ENCODE measurements at places on chromosomes 6 and 20. TPM values are rescaled to one million over a fixed set of nuclear protein-coding genes. Genes with fewer than 3 reads are reported as not detected.

DNA sequence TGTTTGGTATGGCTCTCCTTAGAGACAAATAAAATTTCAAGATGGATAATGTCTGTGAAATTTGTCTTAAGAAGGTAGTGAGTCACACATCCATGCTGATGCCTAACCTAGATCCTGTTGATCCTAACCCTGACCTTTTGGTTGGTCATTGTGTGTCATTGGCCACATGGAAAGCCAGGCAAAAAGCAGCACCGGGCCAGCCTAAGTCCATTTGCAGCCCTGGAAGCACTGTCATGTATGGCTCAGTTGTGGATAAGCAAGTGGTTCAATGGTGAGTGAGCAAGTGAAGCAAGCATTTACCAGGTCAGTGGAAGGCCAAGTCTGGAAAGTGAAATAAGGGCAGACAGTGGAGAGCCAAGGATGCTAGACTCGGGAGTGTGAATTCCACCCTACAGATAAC, 12.1 kb upstream of the XRN2 start:
- DNase-seq: peak; percentile 14

DNA sequence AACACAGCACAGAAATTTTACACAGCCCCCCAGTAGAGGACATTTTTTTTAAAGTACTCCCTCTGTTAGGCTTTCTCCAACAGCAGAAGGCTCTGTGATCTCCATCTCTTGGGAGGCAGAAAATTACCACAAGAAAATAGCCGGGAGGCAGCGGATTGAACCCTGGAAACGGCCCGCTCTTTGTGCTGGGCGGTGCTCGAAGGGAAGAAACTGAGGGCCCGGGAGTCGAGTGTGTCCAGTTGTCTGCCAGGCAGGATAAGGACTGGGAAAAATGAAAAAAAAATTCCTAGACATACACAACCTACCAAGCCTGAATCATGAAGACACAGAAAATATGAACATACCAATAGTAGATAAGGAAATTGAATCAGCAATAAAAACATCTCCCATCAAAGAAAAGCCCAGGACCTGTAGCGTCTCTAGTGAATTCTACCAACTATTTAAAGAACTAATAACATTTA, 31.5 kb downstream of the POM121L2 start:
- no peak for DNase-seq

GRCh38 chr6:3398755-3399696, 57.8 kb downstream of the SLC22A23 start:
- DNase-seq: no peak

DNA sequence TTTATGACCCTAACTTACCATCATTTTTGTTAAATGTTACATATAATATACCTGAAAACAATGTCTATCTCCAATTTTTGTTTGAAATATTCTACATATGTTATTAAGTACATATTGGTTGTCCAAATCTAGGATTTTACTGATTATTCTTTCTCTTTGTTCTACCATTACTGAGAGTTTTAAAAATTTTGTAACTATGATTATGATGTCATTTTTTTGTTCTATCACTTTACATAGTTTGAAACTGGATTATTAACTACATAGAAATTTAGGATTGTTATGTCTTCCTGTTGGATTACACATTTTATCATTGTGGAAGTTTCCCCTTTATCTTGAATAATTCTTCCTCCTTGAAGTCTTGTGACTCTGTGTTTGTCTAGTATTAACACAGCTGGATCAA, 41.2 kb downstream of the LINC00237 start:
- no peak for DNase-seq

- no peak for DNase-seq
Observed at GRCh38 chr6:132907231-132907630, 92.9 kb downstream of the RPS12 start.

GRCh38 chr6:149964308-149965193, 808 bp downstream of the ULBP1 start:
- DNase-seq: peak; percentile 24

DNA sequence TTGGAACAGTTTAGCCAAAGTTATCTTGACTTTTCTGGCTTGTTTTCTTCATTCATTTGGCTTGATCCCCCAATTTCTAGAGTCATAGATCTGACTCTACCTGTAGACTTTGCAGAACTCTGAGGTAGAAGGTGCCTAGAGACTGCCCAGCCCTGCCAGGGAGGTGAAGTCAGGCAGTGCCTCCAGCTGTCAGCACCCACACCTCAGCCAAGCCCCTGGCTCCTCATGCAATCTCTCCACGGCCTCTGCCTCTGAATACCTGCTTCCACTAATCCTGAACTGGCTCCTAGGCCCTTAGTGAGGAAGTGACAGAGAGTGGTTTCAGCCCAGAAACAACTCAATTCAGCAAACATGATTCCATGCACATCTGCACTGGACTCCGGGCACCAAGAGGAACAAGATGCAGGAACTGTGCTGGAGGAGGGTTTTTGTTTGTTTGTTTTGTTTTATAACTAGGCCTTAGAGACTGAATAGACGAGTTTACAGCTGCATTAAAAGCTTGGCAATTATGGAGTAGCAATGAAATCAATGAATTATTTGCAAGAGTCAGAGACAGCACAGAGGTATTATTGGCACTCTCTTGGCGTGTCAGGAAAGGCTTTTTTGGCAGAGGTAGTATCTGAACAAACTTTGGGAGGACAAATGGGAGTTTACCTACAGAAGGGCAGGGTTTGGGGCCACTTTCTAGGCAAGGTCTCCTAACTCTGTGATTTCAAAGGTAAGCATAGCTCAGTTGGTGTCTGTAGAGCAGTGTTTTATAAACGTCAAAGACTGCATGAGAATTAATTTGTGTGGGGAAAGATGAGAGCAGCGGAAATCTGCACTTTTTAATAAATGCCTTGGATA, 25.2 kb downstream of the TGM3 start:
- DNase-seq: no peak

GTPBP2 gene
- 69.9 TPM for total RNA-seq

DNA sequence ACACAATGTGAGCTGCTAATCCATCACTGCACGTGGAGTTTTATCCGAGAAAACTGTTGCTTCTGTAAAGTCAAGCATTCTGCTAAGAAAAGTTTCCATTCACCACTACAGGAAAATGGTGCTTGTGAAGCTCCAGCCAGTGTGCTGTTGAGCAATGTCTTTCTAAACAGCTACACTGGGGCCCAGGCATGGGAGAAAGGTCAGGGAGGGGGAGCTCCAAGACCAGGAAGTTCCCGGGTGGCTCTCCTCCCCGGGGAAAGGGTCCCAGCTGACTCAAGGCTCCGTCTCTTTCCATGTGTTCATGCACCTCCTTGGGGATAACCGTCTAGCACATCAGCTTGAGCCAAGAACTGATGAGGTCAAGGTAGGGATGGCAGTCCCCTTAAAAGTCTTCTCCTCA, 20.5 kb downstream of the RPP40 start:
- DNase-seq: no peak

OSBPL2 gene
- 27.7 TPM for total RNA-seq

DNA sequence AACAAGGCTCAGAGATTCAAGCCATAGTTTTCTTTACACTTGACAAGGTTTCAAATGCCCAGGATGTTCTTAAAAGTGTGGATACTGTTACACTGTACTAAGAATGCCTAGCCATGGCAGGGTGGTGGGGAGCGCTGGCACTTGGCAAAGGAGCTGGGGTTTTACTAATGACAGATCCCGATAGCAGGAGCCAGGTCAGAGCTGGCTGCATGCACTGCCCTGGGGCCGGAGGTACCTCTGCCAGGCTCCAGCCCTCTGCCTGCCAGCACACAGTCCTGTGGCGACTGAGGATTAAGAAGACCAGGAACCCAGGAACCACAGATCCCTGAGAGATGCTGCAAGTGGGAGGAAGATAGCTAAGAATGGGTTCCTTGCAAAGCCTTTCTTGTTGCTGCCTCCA, 260.3 kb downstream of the ALDH8A1 start:
- no peak for DNase-seq

GRCh38 chr6:6918216-6918983, 189.4 kb upstream of the RREB1 start:
- DNase-seq: no peak

DNA sequence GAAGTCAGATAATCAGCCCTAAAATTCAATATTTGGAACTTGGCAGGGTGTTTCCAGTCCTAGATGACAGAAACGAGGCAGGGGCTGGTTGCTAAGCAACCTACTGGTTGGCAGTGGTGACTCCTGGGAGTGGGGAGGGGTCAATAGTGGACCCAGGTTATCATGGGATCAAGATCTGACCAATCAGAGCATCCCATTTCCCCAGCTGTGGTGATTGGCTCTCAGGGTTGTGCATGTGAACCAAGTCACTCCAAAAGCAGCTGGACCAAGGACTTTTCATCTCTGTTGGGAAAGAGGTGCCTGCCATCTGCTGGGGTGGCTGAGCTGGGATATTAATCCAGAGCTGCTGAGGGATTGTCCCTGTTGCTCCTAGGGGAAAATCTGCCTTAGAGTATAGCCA, 253.4 kb downstream of the PREX1 start:
- DNase-seq: peak; percentile 3

DNA sequence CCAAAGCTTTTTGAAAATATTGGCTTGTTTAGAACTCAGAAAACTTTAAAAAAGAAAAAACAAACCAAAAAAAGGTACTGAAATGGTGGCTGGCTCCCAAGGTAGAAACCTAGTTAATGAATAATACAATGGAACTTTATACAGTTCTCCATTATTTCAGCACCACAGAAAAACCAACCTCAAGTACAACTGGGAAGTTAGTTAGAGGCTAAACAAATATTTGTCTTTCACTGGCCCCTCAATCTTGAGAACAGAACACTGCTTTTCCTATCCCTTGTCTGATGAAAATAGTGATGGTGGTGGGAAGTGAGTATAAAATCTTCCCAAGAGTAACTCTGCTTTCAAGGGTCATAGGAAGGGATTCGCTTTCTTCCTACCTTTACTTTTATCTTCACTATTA, 126.5 kb downstream of the REV3L start:
- no peak for DNase-seq

ANKRD66 gene
- not detected for total RNA-seq

DNA sequence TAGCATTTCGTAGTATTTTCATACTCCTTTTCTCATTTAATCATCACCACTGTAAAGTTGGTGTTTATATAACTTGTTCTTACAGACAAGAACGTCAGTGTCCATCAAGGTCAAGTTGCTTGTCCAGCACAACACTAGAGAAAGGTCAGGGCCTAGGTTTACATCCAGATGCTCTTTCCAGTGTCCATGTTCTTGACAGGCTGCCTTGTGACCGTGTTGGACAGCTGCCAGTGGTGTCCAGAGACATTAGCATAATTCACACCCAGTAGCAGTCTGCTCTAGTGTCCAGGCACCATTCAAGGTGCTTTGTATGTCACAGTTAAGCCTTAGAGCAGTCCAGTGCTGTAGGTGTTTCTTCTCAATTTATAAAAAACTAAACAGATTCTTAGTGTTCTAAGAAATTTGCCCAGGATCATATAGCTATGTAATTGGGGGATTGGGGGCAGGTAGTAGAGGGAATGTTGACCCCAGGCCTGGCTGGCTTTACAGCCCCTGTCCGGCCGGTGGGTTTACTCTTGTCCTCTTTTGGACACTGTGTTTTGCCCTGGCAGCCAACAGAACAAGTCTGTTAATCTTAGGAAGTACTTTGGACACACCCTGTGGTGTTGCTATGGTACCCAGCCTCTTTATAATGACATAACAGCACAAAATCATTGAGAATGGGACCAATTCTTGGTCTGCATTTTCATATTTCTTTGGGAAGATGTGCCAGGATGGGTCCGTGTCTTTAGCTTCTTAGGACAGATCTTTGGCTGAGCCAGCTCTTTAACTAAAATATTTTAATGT, 8.0 kb downstream of the STK35 start:
- peak; percentile 63 for DNase-seq

DNA sequence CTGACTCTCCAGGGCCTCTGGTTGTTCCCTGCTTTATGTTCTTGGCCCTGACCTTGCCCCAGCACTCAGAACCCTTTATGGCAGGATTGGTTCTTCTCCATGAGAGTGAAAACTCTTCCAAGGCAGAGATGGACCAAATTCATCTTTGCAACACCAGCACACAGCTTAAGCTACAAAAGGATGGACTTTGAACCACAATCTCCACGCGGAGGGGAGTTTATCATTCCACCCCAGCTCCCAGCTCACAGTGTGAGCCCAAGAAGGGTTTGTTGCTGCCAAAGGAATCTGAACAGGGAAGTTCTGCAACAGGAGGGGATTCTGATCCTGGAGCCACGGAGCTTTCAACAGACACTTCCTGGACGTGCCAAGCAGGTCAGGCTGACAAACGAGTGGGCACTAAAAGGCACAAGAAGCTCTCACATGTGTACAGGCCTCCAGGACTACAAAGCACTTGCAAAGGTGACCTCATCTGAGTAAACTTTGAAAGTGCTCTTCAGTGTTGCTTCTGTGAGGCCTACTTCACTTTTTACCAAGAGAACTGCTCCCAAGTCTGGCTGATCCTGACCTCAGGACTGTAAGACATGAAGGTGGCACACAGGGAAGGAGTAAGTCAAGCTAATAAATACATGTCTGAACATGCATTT, 8.9 kb downstream of the FITM2 start:
- no peak for DNase-seq

SLC17A3 gene
- total RNA-seq: not detected

DNA sequence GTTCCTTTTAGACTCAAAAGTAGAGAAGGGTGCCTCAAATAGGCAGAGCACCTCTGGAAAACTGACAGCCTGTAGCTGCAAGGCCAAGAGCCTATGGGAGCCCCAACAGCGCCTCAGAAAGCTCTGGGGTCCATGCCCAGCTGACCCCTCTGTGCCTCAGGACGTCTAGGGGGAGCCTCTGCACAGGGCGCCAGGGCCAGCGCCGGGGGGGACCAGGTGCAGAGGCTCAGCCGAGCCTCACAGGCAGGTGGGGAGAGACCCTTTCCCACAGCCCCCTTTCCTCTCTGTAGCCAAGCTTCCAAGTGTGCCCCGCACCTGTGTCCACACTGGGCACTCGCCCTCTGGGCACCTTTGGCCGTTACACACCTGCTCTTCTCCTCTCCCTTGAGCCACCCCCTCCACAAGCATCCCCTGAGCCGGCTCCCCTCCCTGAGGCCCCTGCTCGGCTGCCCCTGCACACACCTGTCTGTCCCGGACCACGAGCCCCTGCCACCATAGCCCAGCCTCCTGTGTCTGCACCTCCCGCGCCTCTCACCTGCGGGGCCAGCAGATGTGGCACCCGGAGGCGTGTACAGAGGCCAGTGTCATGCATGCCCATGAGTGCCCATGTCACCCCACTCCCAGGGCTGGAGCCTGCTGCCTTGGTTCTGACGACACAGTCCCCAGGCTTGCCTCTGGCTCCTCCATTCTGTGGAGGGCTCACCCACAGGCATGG, 53.2 kb downstream of the GINS1 start:
- no peak for DNase-seq

CALHM5 gene
- 7.7 TPM for total RNA-seq

DNA sequence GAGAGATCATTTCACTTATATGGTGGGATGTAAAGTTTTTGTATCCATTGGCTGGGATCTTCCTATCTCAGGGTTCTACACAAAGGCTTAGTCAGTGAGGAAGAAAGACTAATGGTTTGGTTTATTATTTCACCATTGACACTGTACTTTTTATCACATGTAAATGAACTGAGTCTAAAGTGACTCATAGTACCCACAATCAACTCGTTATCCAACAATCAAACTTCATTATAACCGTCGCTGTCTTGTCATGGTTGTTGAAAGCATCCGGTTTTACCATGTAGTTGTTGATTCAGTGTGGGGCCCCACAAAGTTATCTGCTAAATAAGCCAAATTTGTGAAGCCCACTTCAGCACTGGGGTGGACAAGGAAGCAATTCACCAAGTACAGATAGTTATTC, 55.8 kb upstream of the MTRF1L start:
- DNase-seq: peak; percentile 20

PI3 gene
- total RNA-seq: not detected

DNAAF9 gene
- total RNA-seq: 20.3 TPM

LY6G6F gene
- not detected for total RNA-seq

- DNase-seq: no peak
Observed at GRCh38 chr6:3881711-3882421, 32.7 kb downstream of the FAM50B start.
